Right hindlimb (tissue), 1 donor: ENCODE measurements at places on chromosomes 3 and 15.

GRCh38 chr15:95866711-95867440 lies 463.6 kb upstream of the NR2F2 start:
- no peak for DNase-seq

DNA sequence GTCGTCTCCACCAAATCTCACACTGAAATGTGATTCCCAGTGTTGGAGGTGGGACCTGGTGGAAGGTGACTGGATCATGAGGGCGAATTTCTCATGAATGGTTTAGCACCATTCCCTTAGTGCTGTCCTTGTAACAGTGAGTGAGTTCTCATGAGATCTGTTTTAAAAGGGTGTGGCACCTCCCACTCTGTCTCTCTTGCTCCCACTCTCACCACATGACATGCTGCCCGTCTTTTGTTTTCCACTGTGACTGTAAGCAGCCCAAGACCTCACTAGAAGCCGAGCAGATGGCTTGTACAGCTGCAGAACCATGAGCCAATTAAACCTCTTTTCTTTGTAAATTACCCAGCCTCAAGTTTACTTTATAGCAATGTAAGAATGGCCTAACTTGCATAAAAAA lies 21.2 kb downstream of the RAD18 start:
- no peak for DNase-seq

DNA sequence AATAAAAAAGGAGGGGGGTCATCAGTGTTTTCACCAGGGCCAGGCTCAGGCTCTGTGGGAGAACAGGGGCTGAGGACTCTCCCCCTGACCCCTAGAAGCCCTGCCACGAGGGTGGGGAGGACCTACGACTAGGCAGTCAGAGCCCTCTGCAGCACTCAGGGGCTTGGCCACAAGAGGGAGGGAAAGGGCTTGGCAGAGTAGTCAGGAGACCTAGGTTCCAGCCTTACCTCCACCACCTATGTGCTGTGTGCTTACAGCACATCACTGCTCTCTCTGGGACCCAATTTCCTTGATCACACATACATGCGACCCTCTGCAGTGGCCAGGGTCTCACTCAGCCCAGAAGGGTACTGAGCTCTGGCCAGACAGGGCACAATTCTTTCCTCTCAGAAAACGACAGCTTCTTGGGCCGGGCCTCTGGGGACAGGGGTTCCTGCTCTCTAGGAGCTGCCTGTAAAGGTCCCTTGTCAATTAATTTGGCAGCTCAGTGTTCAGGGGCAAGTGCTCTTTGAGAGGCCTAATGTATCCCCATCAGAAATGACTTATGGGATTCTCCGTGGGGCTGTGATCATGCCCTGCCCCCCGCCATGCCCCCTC lies 16.4 kb upstream of the SKIC8 start:
- no peak for DNase-seq

- no peak for DNase-seq
These were observed 5.3 kb downstream of the TNFSF10 start for GRCh38 chr3:172517859-172518466.

DNA sequence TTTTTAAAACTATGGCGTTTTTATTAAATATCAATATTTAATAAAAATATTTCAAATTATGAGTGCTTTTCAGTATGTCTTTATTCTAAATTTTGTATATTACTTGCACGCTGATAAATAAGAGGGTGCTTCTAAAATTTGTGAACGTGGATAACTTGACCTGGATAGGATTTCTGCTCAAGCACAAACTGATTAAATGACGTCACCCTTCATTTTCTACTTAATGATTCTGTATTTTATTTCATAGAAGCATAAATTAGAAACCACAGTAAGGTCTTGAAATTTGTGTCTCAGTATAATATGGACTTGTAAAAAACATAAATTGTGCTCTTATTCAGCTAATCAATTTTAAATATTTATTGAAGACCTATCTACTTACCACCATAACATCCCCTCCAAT lies 903.7 kb downstream of the ROBO2 start:
- DNase-seq, result no peak

DNA sequence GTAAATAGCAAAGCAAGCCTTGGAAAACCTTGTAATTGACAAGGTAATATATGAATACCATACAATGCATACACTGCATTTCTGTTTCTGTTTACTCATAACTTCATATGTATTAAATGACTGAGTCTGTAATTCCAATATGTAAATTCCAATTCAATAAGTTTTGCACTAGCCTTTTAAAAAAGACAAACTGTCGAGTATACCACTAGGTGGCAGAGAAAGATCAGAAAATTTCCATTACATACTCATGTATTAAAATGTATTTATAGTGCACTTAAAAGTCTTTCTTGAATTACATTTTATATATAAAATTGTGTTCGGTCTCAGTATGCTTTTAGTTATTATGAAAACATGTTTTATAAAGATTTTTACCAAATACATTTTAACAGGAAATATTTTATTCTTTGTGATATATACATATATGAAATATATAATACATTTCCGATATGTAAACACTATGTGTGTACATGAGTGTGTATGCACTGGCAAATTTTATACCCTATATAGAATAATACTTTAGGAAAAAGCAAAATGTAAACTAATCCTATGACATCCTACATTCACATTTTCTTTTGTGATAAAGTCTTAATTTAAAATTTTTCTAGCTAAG lies 216.8 kb downstream of the VGLL3 start:
- no peak for DNase-seq

GRCh38 chr3:188389711-188390342 lies 235.9 kb downstream of the LPP start:
- DNase-seq, result peak; percentile 39

DNA sequence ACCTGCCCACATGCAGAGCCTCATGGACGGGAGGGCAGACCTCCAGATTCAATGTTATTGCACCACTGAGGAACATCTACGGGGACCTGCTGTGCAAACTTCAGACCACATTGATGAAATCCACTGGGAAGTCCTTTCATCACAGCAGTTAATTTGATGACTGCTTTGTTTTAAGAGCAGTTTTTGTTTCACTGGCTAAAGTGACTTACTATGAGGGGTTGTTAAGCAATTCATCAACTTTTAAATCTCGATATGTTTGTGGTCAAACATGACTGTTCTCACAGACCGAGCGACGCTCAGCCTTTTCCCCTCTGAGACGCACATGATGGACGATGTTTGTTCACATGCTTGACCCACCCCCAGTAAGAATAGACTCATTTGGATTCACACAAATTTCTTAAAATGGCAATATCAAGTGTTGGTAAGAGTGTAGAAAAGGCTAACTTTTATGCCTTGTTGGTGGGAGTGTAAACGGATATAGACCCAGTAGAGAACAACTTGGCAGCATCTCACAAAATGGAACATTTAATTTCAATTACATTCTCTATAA lies 35.9 kb upstream of the IREB2 start:
- no peak for DNase-seq

GRCh38 chr3:119695480-119695879 lies 7.3 kb upstream of the CFAP91 start:
- DNase-seq, result no peak

- no peak for DNase-seq
These were observed 245.4 kb upstream of the CBLB start for GRCh38 chr3:106114220-106114619.

DNA sequence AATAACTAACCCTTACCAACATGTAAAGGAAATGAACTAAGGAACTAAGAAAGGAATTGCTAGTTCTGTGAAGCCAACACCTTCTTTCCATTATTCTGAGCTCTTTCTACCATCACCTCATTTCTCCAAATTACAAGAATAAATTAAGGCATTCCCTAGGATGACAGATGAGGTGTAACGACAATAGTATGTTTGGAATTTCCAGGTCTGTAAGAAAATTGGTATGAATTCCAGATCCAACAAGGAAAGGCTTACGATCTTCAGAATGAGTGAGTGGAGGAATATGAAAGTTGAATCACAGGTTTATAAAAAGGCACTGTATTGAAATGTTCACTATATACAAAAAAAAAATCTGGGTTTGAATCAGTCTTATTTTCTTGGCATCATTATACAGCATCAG lies 4.5 kb upstream of the NANOGP8 start:
- DNase-seq, result no peak

DNA sequence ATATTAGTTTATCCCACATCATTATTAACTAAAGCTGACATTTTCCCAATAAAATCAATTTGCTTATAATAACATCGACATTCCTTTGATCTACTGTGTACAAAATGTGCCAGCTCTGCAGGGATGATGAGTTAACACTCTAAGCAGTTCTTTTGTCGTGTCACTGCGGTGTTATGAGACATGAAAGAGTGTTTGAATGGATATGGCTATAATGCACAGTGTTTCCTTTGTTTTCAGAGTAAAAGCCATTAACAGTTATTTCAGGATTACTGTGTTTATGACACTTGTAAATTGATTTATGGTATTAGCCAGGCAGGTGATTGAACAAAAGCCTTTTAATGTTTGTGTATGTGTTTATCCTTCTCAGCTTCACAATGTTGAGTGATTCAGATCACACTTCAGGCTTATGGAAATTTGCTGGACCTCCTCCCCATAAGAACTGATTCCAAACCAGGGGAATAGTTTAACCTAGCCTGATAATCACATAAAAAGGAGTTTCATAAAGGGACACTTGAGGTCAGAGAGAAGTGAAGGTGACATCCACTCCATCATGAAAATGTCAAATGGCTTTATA lies 115.7 kb downstream of the CHL1 start:
- DNase-seq, result no peak

GRCh38 chr15:48250640-48251076 lies 44.6 kb downstream of the SLC12A1 start:
- DNase-seq, result peak; percentile 79

GRCh38 chr15:83115831-83116565 lies 8.6 kb downstream of the TM6SF1 start:
- DNase-seq, result no peak

- DNase-seq, result no peak
These were observed 581.0 kb upstream of the NAALADL2 start for GRCh38 chr3:174278094-174278493.

DNA sequence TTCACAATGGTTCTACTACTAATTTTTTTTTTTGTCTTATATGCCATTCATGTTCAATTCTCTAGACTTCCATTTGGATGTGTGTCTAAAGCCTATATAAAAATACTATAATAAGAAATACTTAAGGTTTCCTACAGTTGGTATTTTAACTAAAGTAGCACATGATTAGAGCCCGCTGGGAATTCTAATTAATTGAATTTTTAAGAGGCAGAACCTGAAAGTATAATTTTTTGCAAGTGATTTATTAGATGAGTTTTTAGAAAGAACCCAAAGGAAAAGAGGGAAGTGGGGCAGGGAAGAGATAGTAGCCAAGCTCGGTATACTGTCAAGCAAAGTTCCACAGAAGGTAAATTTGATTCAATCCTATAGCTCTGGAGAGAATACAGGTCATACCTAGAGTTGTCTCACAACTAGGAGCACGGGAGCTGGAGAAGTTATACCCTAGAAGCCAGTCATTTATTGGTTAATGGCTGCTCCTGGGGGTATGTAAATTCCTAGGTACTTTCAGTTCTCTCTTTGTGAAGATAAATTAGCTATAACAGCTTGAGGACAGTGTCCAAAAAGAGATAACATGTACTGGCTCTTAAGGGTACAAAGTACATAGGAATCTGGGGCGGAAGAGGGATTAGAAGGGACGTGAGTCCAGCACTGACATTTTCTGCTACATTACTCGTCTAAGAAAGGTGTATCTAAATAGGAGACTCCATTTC lies 225.6 kb downstream of the CNTN6 start:
- no peak for DNase-seq

GRCh38 chr3:24128199-24129005 lies 183.3 kb downstream of the NR1D2 start:
- DNase-seq, result peak; percentile 33
